ENCODE measurements at places on chromosomes 3 and 15.

- DNase-seq = peak; percentile 18
Observed at GRCh38 chr3:148990236-148990635, 1.1 kb upstream of the GYG1 start.

DNA sequence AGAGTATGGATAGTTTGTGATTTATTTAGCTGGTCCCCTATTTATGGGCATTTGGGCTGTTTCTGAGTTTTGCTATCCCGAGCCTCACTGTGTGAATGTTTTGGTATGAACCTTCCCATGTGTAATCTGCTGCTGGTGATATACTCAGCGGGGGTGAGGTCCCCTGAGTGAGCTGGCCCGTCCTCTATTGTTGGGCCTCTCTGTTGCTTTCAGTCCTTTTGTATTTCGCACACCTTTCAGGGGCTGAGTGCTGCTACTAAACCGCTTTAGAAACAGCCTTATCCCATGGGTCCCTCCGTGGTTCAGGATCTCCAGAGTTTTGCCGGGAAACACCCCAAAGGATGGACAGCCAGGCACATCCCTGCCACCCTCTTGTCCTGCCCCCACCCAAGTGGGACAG, 94.5 kb downstream of the WNT7A start:
- DNase-seq = no peak

GRCh38 chr3:183274609-183275008, 21.6 kb downstream of the B3GNT5 start:
- DNase-seq = no peak

DNA sequence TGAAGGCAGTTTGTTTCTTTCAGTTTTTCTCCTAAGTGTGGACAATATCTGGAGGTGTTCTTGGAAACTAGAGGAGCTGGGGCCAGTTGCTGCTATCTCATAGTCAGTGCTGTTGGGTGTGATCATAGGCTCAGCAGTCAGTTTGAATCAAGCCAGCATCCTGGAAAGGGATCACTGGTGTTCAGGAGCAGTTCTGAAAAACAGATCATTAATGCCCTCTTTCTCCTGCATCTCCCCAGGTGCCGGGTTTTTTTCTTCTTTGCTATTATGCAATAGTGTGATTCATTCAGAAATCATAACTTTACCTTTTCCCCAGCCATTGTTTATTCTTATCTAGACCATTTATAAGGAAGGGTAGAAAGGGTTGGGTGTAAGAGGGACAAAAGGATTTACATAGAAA, 24.0 kb downstream of the LNP1 start:
- DNase-seq = no peak

GRCh38 chr15:68487087-68487843, 55.3 kb upstream of the ITGA11 start:
- DNase-seq = no peak

- DNase-seq = no peak
Observed at GRCh38 chr15:65634356-65634755, 12.6 kb downstream of the SLC24A1 start.

- DNase-seq = no peak
Observed at GRCh38 chr15:95170561-95171380, 939.4 kb downstream of the MCTP2 start.

GRCh38 chr3:43650345-43650744, 28.5 kb upstream of the ANO10 start:
- DNase-seq = no peak

DNA sequence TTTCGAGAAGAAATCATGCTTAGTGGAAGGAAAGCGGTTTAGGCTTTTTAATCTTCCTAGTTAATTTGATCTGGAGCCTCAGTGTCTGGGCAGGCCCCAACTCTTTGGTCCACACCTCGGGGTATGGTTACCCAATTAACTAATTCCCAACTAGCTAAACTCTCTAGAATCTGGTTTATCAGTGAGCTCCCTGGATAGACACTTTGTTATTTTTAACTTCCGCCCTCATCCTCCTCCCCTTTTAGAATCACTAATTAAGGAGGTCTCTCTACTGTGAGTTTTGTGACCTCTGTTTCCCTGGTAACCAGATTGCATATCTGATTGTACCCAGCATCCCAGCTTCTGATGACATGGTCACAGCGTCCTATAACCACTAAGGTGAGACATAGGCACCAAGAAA, 112.2 kb downstream of the RARB start:
- no peak for DNase-seq

DNA sequence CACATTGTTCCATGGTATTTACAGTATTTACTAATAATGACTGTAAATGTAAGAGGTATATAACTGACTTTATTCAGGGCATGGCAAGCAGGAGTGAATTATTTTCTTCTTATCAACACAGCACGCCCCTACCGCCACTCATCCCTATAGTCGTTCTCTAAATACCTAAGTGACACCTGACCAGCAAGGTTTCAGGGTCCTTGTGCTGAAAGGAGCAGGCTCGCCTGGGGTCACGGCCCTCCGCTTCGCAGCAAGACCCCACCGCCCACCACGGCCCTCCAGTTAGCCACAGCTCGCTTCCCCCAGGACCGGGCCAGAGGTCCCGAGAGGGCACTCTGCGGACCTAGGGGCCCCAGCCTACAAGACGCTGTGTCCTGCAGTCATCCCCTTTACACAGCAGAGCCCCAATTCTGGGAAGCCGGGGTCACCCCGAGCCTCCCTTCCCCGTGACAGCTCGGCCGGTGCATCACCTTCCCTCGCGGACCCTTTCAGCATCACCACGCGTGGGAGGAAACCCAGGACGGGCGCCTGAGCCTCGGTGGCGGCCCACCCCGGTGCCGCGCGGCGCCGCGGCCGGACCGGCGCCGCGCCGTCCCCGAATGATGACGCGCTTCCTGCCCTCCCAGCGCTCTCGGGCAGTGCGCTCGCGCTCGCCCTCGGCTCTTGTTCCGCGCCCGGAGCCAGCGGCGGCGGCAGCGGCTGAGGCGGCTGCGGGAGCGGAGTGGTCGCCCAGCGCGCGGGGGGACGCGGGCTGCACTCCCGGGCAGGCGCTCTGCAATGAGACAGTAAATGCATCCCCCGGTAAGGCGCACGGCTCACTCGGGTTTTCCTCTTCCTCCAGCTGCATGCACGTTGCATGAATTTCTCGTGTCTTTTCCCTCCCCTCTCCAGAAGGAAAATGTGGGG, 225.1 kb upstream of the C2CD4B start:
- peak; percentile 73 for DNase-seq

DNA sequence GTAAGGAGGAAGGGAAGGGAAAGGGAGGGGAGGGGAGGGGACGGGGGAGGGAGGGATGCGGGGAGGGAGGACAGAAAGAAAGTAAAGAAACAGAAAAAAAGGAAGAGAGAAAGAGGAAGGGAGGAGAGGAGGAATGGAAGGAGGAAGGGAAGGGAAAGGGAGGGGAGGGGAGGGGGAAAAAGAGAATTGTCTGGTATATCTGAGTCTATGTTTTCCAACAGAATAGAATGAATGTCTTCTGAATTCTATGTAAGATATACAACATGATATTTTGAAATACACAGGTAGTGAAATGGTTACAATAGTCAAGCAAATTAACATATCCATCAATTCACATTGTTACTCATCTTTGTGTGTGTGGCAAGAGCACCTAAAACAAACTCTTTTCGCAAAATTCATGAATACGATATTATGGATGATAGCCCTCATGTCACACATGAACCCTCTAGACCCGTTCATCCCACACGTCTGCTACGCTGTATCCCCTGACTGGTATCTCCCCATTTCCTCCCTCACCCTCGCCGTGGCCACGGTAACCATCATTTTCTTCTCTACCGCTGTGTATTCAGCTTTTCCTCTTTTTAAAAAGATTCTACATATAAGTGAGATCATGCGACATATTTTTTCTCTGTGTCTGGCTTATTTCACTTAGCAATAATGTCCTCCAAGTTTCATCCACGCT, 168.9 kb downstream of the XXYLT1 start:
- DNase-seq = no peak

- DNase-seq = peak; percentile 19
Observed at GRCh38 chr3:30314757-30315325, 291.6 kb upstream of the TGFBR2 start.

DNA sequence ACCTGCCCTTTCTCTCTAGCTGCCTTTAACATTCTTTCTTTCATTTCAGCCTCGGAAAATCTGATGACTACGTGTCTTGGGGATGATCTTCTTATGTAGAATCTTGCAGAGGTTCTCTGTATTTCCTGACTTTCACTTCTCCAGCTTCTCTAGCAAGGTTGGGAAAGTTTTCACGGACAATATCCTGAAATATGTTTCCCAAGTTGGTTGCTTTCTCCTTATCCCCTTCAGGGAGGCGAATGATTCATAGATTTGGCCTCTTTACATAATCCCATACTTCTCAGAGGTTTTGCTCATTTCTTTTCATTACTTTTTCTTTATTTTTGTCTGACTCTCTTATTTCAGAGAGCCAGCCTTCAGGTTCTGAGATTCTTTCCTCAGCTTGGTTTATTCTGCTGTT, 62.1 kb upstream of the CCDC54 start:
- no peak for DNase-seq

GRCh38 chr3:157369727-157370421, 66.8 kb upstream of the PTX3 start:
- DNase-seq = no peak

- no peak for DNase-seq
Observed at GRCh38 chr15:68821190-68821840, 620 bp upstream of the ANP32A start.

DNA sequence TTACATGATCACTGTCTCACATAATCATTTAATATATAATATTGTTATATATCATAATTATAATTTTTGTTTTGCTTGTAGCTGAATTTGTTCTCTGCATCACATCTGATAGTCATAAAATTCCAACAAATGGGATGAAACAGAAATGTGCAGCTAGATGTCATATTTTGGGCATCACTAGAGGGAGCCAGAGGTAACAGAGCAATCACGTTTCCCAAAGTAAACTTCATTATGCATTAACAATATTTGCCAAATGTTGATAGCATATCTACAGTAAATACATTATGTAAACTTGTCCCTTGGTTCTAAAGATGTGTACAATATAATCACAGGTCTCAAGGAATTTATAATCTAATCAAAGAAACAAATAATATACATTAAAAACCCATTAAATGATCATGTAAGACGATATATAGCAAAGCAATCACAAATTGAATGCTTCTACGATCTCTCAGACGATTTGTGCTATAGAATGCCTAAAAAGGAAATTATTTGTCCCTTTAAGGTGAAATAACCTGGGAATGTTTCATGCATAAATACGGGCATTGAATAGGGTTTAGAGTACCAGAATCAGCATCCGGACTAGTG, 234.2 kb upstream of the MCTP2 start:
- DNase-seq = peak; percentile 17

- no peak for DNase-seq
Observed at GRCh38 chr3:185519021-185519420, 20.2 kb upstream of the TMEM41A start.

DNA sequence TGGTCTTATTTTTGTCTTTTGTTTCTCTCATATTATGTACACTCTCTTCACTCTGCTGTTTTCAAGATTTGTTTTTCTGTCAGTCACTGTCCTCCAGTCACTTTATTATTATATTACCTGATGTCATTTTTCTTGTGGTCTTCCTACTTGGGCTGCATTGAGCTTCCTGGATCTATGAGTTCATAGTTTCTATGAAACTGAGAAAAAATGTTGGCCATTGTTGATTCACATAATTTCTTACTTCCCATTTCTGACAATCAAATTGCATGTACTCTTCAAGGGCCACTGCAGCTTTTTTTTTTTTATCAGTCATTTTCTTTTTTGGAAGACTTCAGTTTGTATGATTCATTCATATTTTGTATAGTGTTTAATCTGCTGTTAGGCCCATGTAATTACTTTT, 1180.6 kb upstream of the GBE1 start:
- DNase-seq = no peak

GRCh38 chr3:65963787-65964677, 74.7 kb downstream of the MAGI1 start:
- peak; percentile 5 for DNase-seq

GRCh38 chr3:55876560-55876959, 389.5 kb upstream of the WNT5A start:
- no peak for DNase-seq

- no peak for DNase-seq
Observed at GRCh38 chr3:58204720-58205119, 6.1 kb downstream of the DNASE1L3 start.

- no peak for DNase-seq
Observed at GRCh38 chr15:95043933-95044313, 812.6 kb downstream of the MCTP2 start.

DNA sequence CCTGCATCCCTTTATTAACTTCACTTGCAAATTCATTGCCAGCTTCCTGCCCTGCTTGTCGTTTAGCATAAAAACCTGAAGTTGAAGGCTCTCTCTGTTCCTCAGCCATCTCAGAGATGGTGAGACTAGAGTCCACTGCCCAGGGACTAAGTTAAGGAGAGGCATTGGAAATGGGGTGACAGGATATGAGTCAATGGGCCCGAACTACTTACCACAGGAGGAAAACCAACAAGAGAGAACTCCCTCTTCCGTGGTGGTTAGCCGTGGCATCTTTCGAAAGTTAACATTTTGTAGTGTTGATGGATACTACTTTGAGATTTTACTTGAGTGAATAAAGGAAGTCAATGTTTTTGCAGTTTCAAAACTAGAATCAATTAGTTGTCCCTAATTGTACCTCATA, 65.3 kb downstream of the LRTM1 start:
- DNase-seq = peak; percentile 26

DNA sequence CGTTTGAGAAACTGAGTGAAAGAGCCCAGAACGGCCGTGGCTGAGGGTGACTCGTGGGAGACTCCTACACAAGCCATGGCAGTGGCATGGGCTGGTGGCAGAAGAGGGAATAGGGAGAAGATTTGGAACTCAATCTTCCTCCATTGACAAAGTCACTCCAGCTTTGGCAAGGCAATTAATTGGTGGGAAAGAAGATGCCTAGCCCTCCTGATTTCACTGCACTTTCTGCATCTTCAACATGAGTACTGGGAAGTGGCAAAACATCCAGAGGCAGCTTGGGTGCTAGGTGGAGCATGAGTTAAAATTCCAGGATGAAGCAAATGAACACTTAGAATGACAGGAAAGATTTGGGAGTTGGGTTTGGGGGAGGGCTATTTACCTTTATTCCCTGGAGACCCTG, 1.4 kb upstream of the TGFBR2 start:
- DNase-seq = no peak

- DNase-seq = no peak
Observed at GRCh38 chr15:75036212-75036616, 12.8 kb downstream of the PPCDC start.

DNA sequence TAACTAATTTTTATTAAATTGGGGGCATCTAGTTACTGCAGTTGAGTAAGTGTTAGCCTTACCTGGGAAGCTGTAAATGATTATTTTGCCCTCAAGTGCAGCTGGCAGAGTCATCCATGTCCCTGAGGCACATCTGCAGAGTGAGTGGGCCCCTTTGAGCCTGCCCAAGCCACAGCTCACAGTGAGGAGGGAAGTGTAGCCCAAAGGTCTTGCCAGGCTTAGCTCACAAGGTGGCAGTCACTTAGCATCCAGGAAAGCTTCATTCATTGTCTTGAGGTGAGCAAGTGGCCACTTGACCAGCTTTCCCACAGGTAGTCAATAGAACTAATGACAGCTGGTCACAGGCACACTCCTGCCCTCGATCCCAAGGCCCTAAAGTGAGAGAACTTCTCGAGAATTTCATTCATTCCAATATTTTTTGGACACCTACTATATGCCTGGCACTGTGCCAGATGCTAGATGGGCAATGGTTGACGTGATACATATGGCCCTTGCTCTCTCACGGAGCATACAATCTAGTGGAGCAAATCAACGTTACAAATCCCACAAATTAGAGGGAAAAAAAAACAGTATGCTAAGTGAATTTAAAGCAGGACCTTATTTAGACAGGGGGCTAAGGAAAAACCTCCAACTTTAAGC, 163.3 kb upstream of the IL12A start:
- DNase-seq = peak; percentile 52
